DMS 273 treated with DMSO at 0.1 percent for 48 hours (cell line): ENCODE measurements at places on chromosomes 3 and 15.

DNA sequence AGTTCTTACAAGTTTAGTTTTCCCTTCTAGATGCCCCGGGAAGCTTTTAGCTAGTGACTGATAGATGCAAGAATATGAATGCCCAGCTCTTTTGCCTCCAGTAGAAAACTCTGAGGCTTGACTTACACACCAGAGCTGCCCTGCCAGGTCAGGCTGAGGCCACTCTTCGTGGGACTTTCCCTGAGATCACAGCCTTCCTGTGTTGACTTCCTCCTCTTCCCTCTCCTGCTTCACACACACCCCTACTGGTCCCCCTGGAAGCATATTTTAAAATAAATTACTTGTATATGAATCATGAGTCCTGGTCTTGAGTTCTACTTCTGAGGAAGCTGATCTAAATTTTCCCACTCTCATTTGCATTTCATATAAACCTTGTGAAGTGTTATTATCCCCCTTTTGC lies 413.7 kb downstream of the PDCD6IP start:
- DNase-seq: no peak

GRCh38 chr3:179526482-179526881 lies 36.2 kb upstream of the ACTL6A start:
- no peak for DNase-seq

DNA sequence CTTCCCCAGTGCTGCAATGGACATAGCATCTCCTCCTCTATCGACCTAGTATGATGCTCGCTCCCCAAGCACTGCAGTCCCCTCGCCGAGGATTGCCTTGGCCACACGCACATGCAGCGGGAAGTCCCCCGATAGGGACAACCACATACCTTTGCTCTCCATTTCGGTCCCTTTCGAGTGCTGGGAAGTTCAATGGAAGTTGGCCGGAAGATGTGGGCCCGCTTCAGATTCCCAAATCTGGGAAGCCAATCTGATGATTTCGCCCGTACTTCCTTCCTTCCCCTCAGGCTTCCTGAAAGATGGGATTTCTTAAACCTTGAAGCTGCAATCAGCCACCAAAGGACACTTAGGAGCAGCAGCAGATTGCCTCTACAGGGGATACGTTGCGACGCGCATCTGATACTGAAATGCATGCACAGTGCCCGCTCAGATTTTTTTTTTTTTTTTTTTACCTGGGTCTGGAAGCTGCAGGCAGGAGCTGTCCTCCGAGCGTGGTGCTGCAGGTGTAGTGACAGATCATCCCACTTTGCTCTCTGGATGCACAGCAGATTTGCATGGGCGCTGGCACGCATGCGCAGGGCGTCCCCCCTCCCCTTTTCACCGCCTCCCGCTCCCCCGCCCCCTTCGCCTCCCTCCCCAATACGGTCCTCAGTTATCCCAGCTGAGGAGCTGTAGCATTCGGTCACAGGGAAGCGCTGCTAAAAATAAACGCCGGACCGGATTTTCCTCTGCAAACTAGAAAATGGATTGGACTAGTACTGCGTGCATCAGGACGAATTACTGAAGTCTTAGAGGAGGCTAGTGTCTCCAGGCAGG lies at the start of gene FGF12:
Gene FGF12, minus strand, starts transcription at position 510 of the 816 bp plus-strand sequence.
- DNase-seq: peak; percentile 47

DNA sequence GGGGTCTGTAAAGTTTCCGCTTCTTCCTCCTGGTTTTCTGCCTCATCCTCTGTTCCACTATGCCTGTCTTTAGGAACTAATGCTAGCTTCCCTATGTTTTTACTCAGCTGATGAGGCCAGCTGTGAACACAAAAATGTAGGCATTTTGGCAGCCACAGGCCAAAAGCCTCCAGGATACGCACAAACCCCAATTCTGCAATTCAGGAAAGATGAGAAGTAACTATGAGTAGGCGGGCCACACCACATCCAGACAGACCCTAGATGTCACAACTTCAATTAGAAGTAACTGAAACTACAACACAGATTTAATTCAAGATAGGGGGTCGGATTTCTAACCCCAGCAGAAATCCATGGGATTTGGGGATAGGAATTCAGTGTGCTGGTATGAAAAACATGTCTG lies 11.9 kb downstream of the CA12 start:
- no peak for DNase-seq

GRCh38 chr15:74132681-74133651 lies 2.6 kb downstream of the ISLR2 start:
- DNase-seq: no peak

- DNase-seq: no peak
Measured at GRCh38 chr3:172511783-172512762, 11.2 kb downstream of the TNFSF10 start.

- no peak for DNase-seq
Measured at GRCh38 chr15:99632521-99632920, 66.7 kb downstream of the MEF2A start.

- no peak for DNase-seq
Measured at GRCh38 chr3:190048932-190049441, 71.7 kb downstream of the P3H2 start.

DNA sequence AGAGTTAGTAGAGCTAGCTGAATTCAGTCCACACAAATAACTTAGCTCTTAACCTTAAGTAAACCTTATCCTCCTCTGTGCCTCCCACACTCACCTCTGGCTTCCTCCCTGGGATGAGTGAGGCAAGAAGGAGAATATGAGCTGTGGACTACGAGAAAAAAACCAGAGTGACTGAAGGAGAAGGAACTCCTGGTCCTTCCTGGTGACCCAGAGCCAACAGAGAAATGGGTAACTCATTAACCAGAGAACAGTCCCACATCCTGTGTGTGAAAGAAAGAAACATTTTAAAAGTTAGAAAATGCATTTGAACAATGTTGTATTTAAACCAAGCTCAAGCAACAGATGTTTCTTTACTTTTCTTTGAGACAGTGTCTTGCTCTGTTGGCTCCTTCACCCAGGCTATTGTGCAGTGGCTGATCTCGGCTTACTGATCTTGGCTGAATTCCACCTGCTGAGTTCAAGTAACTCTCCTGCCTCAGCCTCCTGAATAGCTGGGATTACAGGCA lies 27.5 kb upstream of the FAM81A start:
- DNase-seq: no peak

DNA sequence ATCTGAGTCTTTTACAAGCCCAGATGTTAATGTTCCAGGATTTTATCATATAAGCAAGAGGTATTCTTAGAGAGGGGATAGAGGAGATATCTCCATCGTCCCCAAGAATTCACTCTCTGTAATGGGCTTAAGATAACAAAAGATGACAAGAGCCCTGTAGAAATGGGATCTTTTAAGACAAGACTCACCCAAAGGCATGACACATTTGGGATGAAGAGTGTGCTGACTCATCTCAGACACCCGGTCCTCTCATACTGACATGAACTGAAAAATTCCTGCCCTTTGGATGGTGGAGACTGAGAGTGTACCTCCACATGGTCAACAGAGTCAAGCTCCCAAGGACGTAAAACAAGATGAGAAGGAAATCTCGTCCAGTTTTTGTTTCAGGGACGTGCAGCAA lies 11.0 kb downstream of the LEKR1 start:
- no peak for DNase-seq

GRCh38 chr3:129379582-129380358 lies 48.7 kb downstream of the EFCAB12 start:
- DNase-seq: no peak

DNA sequence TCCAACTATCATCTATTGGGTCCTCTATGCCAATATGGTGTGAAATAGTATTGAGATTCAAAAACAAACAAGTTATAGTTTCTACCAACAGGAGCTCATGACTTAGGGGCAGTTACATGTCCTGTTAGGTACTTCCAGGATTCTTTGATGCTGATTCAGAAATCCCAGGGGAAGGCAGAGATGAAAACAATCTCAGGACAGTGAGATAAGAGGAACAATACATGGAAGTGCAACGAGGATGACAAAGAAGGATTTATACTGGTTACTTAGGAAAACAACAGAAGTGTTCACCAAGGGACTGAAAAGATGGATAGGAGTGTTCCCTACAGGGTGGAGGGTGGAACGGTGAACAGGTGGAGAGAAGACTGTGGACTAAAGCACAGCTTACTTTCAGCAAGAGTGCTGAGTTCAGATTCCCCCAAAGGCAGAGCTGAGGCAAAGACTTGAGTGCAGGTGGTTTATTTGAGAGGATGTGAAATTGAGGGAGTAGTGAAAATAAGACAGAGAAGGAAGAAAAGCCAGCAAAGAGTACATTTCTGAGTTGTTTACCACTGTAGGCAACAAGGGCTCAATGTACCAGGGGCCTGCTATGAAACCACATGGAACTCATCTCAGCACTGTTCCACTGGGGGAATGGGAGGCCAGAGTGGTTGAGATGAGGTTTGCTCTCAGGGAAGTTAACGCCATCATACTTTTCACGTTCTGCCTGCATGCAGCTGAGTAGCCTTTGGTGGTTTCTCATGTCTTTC lies 68.1 kb downstream of the TRIM69 start:
- DNase-seq: no peak

DNA sequence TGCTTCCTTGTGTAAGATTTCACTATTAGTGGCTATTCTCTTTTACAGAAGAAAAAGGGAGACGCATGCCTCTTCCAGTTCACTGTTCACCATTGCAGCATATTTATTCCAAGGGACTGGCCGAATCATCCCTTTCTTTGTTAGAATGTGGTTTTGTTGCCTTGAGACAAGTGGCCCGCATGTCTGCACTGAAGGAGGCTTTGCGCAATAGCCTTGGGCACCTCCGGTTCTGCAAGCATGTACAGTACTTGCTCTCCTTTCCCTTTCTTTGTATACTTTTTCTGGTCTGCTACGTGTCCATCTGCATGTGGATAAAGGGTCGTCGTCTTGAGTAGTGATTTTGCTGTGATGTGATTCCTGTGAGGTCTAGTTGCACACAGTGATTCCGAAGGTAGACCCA lies 43.0 kb downstream of the FLNB start:
- no peak for DNase-seq

GRCh38 chr3:132503559-132503958 lies 86.3 kb downstream of the DNAJC13 start:
- DNase-seq: no peak

DNA sequence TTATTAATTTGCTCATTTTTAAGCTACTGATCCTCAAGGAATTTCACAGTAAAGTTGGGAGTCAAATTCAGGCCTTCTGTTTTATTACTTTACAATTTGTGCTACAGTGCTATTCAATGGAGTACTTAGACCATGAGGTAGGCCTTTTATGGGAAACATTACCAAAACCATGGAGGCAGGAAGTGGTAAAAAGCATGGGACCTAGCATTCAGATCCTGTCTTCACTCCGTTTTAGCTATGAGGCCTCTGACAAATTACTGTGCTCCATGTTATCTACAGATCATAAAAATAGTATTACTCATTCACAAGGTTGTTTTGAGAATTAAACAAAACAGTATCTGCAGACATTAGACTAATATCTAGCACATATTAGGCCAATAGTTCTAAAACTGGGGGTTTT lies 140.6 kb upstream of the SLITRK3 start:
- no peak for DNase-seq

- no peak for DNase-seq
Measured at GRCh38 chr15:40982855-40983254, 29.6 kb downstream of the CHAC1 start.

DNA sequence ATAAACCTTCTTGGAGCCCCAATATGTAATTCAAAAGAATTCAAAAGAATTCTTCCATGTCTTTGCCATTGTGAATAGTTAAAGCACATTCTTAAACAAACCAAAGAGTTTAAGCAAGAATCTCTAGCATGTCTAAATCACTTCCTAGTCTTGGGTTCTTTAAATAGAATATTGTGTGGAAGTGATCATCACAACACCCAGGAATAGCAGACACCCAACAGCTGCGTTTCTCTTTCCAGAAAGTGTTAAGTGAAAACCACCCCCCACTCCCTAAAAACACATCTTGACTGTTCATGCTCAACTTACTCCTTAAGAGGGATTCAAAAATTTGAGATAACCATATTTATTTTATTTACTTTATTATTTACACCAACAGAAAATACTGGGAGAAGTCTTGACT lies 24.1 kb upstream of the CAPN7 start:
- DNase-seq: no peak

DNA sequence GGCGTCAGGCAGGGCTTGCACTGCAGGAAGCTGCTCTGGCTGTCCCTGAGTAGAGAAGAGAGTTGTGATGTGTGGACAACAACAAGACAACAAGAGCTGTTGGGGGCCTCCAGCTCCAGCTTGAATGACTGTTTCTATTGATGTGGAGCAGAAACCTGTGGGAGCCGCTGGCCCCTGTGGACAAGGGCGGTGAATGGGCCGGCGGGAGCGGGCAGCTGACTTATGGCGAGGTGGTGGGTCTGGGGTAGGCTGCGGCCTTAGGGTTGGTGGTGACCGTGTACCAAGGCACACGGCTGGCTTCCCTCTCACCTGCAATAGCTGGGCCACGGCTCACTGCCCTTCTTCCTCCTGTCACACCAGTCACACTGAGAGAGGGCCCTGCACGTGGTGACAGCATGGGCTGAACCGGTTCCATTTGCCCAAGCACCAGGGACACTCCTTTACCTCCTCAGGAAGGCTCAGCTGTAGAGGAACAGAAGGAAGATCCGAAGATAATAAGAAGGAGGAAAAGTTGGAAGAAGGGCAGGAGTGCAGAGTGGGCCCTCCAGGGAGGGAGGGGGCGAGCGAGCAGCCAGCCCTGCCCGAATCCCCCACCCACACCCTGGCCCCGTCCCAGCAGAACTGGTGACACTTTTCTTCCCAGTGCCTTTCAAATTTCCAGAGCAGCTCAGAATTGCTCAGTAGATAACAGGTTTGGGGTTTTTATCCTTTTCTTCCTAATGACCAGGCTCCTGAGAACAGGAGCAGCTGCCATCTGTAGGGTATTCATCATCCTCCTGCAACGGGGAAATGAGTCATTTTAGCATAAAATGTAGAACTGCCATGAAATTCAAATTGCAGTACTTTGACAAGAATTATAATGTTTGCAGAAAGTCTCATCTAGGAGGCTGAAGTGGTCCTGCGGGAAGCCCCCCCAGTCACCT lies 136.9 kb downstream of the TJP1 start:
- DNase-seq: no peak

GRCh38 chr3:50192689-50193141 lies 1.3 kb downstream of the GNAT1 start:
- no peak for DNase-seq

GRCh38 chr3:71218508-71218907 lies 365.0 kb downstream of the FOXP1 start:
- DNase-seq: no peak

DNA sequence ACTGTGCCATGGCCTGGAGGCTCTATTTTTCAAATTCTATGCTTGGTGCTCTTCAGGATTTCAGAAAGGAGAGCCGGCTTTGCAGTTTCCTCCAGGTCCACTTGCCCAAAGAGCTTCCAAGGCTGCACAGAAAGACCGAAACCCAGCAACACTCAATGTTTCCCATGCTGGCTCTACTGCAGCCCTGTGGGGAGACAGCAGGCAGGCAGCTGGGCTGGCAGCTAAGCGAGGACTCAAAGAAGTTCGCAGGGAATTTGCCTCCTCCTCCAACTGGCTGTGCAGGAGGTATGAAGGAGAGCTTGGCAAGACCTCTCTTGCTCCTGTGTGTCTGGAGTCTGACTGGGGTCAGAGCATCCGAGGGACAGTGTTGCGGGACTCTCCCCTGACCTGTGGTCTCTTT lies 17.4 kb upstream of the ITGA11 start:
- DNase-seq: no peak
